ENCODE measurements at places on chromosomes 1 and 21.

GRCh38 chr1:228804640-228805413, 69.5 kb downstream of the RHOU start:
- no peak for DNase-seq

DNA sequence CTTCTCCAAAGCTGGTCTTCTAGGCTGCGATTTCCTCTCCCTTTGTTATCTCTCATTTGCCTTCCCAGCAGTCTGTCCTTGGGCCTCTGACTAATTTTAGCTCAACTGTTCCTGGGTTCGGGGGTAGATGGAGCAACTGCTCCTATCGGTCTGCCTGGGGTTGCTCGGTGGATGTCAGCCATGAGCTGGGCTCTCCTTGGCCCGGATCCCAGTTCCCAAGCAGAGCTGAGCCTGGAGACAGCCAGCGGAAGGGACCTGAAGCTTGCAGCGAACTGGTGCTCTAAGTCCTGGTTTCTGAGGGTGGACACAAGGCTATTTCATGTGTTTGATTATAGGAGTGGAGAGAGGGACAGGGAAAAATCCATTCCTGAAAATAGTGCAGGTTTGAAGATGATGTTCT, 423.0 kb downstream of the RPS6KC1 start:
- DNase-seq: no peak

DNA sequence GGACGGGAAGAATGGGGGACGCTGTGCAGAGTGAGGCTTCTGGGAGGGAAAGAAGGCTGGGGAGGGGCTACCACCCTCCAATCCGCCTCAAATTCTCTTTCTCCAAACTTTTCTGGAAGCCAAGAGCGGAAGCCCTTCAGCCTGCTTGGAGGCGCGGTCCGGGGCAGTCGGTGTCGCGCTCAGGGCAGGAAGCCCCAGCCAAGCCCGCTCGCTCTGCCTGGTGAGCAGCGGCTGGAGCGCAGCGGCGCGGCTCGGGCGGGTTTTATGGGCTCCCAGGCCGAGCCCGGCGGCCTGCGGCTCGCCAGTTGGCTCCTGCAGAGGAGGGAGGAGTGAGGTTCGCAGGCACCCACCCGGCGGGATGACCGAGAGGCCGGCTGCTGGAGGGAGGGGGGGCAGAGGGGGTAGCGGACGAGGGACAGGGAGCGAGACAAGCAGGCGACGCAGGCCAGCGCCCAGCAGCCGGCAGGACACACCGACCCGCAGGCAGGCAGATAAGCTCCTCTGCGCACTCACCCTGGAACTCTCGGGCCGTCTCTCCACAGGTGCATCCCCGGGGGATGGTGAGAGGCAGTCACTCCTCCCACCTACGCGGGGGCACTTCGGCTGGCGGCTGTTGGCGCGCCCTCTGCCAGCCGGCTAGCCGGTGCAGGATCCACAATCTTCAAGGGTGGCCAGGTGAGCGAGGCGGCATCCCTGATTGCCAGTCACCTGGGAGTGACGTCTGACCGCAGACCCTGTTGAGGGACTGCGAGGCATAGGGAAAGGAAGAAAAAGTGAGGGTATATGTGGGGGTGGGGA, at the start of gene AVPR1B:
Gene AVPR1B (minus strand): TSS at position 238 of the 798 bp plus-strand sequence. CDS start 498 bp downstream, outside the sequence.
- peak; percentile 53 for DNase-seq

DNA sequence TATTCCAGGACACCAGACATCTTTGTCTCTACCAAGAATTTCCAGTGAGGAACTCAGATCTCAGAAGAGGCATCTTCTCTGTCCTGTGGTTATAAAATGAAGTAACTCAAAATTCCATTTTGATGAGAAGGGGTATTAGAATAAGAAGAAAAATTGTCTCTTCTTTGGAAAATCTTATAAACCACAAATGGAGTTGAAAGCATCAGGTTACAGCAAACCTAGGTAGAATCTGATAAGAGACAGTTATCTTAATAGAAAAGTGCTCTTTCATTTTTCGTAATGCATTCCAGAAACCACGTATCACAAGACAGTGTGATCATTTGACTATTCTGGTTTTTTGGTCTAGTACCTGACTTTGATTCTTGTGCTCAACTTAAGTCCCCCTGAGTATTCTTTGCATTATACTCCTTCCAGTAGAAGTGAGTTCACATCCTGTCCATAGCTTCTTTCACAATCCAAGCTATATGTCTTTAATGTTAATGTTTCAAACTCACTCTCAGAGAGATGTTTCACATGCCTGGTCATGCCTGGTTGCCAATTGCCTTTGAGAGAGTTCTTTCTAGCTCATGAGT, 120.9 kb upstream of the PRDX6 start:
- no peak for DNase-seq

DNA sequence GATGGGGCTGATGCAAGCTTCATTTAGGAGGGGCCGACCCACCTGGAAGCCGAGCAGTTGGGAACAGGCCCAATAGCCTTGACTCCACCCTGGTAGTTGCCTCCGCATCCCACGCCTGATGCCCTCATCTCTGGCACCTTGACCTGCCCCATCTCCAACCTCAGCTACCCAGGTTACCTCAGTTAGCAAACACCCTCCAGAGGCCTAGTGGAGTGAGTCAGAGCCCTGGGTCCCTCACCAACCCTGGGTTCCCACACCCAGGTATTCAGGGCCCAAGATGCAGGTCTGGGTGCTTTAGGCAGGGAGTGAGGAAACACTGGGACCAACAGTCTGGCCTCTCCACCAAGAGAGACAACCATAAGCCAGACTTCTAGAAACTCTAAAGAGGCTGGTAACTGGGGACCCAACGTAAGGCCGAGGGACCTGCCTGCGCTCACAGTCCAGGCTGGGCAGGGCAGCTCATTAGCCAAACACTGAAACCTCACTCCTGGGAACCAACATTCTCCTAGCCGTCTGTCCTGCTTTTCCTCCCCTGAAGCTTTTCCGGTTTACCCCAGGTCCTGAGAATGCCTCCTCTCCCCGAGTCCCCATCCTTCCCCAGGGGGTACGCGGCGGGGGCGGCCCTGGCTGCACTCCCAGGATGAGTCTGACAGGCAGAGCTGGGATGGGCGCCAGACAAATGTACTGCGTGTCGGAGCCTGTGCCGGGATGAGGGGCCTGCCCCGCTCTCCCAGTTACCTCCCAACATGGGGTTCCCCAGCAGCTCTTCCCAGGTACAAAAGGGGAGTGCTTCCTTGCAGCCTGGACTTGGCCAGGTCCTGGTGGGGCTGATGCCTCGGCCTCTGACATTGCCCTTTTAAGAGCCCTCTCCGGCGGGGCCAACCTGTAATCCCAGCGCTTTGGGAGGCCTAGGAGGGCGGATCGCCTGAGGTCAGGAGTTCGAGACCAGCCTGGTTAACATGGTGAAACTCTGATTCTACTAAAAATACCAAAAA, 8.9 kb upstream of the CELSR2 start:
- peak; percentile 58 for DNase-seq

DNA sequence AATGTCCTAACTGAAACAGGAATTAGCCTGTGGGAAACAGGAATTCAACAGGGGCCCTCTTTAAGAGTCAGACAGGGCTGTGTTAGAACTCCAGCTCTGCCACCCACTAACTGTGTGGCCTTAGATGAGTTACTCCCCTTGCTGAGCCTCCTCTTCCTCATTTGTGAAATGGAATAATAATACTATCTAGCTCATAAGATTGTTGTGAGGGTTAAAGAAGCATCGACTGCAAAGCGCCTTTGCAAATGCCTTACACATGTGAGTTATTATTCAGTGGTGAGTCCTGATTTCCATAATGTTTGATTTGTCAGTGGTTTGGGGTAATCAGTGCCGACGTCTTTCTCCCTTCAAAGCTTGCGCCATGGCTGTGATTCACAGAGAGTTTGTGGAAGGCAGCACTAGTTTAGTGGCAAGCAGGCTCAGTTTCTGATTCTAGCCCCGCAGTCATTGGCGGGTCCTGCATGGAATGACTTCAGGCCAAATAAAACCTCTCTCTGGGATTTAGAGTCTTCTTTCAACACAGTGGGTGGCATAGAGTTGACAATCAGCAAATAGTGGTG, 388.5 kb downstream of the PLPP3 start:
- no peak for DNase-seq

DNA sequence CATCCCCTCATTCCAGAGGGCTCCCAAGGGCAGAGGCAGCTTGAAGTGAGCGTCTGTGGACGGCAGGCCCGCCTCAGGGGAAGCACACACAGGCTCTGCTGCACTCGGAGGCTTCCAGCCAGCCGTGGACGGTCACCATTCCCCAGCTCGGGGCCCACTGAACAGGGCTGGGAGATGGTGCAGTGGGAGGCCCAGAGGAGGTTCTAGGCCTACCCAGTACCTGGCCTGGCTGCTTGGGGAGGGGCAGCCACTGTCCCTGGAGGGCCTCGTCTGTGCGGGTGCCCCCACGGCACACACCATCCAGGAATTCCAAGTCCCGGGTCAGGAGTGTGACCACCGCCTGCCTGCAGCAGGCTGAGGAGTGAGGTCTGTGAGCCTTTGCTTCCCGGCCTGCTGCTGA, 80.4 kb downstream of the SIK1 start:
- no peak for DNase-seq

DNA sequence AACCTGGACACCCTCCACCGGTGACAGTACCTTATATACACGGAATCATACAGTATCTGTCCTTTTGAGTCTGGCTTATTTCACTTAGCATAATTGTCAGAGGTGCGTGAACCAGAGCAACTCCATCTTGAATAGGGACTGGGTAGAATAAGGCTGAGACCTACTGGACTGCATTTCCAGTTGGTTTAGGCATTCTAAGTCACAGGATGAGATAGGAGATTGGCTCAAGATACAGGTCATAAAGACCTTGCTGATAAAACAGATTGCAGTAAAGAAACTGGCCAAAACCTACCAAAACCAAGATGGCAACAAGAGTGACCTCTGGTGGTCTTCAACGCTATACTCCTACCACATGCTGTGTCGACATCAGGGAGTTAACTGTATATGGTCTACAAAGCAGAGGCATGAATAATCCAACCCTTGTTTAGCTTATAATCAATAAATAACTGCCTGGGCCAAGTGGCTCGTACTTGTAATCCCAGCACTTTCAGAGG, 1.4 kb upstream of the FDPS start:
- no peak for DNase-seq

- DNase-seq: peak; percentile 53
These were observed 33.5 kb upstream of the HHAT start for GRCh38 chr1:210294999-210295745.

- no peak for DNase-seq
These were observed 1.5 kb downstream of the MED8 start for GRCh38 chr1:43387976-43388599.

DNA sequence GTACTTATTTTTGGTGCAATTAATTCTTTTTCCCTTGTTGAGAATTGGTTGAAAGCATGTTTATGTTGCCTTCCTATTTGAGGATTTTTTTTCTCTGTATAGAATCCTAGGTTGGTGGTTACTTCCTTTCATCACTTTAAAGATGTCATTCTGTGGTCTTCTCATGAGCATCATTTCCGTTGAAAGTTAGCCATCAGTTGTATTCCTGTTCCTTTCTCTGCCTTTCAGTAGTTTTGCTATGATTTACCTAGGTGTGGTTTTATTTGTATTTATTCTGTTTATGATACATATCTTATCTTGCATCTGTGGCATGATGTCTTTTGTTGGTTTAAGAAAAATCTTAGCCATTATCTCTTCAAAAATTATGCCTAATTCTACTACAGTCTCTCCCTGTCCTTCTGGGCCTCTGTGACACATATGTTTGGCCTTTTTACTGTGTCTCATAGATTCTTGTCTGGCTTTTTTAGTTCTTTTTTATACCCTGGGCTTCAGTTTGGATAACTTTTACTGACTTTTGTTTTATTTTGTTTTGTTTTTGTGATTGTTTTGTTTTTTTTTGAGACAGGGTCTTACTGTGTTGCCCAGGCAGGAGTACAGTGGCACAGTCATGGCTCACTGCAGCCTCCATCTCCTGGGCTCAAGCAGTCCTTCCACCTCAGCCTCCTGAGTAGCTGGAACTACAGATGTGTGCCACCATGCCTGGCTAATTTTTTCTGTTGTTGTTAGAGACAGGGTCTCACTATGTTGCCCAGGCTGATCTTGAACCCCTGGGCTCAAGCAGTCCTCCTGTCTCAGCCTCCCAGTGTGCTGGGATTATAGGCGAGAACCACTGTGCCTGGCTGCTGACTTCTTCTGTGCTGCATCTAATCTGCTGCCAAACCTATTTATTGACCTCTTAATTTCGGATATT, 24.1 kb downstream of the PTGFRN start:
- no peak for DNase-seq

- no peak for DNase-seq
These were observed 180.2 kb downstream of the KIF26B start for GRCh38 chr1:245334827-245335490.

DNA sequence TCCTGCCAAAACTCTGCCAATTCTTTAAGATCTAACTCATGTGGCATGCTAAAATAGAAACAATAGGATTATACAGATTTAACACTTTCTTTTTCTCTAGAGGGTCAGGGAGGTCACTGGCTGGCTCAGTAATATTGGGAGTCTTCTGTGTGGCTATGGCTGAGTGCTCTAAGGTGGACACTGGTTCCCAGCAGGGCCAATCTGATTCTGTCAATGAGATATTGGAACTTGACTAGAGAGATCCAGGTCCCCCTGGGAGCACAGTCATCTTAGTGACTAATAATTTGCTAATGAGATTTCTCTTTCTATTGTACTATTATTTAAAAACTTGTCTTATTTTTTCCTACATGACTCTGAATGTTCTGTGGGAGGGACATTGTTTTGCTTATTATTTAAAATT, 69.1 kb upstream of the ZP4 start:
- no peak for DNase-seq

DNA sequence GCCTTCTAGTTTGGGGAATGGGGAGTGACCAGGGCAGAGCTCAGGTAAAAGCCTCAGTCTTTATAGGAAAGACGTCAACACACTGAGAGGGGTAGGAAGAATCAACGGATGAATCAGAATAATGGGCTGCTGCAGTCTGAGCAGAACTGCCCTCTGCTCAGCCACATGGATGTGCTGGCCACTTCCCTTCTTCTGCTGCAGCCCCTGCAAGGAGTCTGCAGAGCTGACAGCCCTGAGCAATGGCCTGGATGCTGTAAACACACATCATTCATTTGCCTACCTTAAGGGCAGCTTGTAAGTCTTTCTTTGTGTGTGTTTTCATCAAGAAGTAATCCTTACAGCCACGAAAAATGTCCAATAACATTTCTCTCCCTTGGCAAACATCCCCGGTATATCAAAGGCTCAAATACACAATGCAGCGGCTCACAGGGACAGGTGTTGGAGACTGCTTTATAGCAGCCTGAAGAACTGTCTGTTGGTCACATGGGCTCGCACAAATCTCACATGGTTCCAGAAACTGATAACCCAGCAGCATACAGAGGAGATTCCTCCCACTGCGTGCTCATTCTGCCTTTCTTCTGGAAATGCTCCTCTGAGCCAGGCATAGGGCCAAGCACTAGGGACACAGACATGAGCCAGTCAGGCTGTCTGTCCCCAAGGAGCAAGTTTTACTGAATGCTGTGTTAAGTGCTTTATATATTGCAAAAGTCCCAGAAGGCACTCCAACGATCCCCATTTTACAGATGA, 110.1 kb downstream of the HMGB4 start:
- no peak for DNase-seq

GRCh38 chr1:26279456-26280332, at the start of gene SH3BGRL3:
Gene SH3BGRL3, plus strand, starts transcription at chr1:26280086. Its CDS starts 70 bp downstream, at chr1:26280156.
- peak; percentile 92 for DNase-seq

DNA sequence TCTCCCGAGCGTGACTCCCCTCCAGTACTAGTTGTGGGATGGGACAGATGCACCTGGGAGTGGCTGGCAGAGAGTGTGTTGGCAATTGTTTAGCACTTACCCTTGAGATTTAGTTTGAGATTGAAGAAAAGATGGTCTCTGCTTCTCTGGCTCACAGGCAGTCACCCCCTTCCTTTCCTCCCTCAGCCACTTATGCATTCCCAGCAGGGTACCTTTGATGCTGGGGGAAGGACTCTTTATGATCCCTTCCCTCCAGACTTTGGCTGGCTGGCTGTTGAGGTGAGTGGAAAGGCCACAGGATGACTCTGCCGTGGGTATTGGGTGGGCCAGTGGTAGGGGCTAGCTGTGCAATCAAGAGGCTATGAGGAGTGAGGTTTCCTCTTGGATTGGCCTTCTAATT, 236.8 kb downstream of the CAMTA1 start:
- DNase-seq: no peak
